Liver (tissue), 10 donors: ENCODE measurements at places on chromosomes 16 and 17.
A peak's percentile ranks its signal among the peaks of the same experiment; 100 is the strongest.

DNA sequence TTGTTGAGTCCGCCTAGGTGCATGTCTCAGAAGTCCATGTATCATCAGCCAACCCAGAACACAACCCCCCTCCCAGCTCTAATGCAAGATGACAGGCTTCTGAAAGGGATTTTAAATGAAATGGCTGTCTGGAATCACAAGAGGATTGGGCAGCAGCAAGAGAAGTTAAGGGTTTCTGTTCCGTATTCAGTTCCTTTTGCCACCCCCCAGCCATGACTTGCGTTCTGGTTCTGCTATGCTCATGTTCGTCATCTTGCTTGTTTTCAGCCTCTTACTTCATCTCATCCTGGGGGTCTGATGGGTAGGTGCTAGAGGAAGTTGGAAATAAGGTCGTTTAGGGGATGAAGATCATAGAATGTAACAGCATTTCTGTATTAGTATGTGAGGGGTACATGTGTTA, 12.0 kb downstream of the MINK1 start:
- no peak for DNase-seq

DNA sequence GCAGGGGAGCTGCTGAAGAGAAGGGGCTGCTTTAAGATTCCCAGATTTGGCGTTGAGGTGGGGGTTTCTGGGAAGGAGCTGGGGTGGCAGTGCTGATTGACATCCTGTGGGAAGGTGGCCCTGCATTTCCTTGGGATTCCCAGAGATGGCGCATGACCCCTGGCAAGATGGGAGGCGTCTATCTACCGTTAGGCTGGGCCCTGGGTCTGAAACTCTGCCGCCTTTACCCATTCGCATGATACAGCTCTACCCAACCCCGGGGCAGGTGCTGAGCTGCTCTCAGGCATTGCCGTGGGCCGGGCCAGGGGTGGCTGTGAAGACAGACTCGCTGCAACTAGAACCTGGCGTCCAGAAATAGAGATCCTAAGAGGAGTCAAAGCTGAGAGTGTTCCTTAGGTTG, 9.9 kb upstream of the MVD start:
- DNase-seq, result no peak

GRCh38 chr16:59144841-59145240, 410.7 kb upstream of the GOT2 start:
- DNase-seq, result no peak

- no peak for DNase-seq
Measured at GRCh38 chr17:16484445-16485175, 7.4 kb downstream of the LRRC75A start.

- no peak for DNase-seq
Measured at GRCh38 chr16:69204172-69204571, 17.2 kb downstream of the SNTB2 start.

GRCh38 chr16:22372882-22373661, 1.3 kb downstream of the CDR2 start:
- DNase-seq, result no peak

GRCh38 chr16:23464196-23464595, 11.2 kb upstream of the COG7 start:
- no peak for DNase-seq

DNA sequence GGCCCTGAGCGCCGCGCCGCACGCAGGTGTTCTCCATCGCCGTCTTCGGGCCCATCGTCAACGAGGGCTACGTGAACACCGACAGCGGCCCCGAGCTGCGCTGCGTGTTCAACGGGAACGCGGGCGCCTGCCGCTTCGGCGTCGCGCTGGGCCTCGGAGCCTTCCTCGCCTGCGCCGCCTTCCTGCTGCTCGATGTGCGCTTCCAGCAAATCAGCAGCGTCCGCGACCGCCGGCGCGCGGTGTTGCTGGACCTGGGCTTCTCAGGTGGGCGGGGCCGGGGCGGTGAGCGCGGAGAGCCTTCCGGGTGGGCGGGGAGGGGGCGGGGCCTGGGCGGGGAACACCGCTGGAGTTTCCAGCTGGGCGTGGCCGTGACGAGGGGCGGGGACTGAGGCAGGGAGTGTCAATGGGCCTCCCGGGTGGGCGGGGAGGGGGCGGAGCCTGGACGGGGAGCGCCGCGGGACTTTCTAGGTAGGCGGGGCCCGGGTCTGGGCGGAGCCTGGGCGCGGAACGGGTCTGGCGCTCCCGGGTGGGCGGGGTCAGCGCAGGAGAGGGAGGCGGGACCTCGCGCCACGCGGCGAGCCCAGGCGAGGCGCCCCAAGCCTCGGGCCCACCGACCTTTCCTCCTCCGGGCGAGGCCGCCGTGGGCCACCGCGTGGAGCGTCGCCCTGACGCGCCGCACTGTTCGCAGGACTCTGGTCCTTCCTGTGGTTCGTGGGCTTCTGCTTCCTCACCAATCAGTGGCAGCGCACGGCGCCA, 2.4 kb downstream of the SYNGR3 start:
- DNase-seq, result peak; percentile 99

DNA sequence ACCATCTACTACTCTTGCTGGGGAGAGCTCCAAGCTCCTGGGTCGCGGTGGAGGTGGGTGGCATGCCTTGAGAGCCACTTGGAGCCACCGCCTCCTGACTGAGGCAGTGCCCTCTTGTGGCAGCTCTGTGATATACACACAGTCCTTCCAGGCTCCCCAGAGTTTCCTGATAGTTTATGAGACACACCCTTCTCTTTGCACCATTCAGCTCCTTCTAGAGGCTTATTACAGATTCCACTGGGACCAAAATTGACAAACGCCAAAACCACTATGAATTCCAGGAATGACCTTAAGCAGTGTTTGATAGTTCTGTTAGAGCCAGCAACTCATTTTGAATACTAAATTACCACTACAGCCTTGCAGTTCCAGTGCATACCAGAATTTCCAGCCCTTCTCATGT, 170.1 kb upstream of the CDH13 start:
- DNase-seq, result peak; percentile 42

GRCh38 chr17:43992641-43993040, 11.8 kb upstream of the NAGS start:
- no peak for DNase-seq

DNA sequence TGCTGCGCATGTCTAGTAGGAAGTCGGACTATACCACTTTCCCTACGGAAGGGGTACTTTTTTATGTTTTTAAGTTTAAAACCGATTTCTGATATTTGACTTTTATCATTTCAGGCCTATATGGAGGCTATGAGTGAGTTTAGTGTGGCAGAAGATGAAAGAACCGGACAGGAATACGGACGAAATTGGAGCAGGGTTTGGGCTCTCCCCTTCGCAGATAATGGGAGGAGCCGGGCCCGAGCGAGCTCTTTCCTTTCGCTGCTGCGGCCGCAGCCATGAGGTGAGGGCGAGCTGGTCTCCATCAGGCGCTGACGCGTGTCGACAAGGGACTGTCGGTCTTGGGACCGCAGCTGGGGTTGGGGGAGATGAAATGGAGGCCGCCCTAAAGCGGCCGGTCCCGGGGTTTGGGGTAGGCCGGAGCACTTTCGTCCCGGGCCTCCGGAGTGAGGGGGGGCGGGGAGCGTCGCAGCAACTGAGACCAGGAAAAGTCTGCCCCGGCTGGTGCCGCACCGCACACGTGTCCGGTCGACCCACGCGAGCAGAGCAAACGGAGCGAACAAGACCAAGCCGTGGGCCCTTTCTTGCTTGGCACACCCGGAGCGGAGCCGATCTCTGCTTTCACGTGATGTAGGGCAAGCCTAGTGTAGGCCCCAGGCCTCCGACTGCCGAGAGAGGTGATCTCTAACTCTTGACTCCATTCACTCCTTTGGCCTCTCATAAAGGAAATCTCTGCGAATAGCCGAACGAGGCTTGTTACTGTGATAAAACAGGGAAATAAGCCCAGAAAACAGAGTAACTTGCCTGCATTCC, at the start of gene RPL19:
TSS of gene RPL19 (plus strand) at position 214 of the 810 bp plus-strand sequence. CDS start at position 276, 62 bp downstream.
- DNase-seq, result peak; percentile 82

- no peak for DNase-seq
Measured at GRCh38 chr16:88381820-88382451, 823 bp upstream of the ZNF469 start.

- no peak for DNase-seq
Measured at GRCh38 chr17:45768000-45768399, 16.1 kb upstream of the CRHR1 start.

DNA sequence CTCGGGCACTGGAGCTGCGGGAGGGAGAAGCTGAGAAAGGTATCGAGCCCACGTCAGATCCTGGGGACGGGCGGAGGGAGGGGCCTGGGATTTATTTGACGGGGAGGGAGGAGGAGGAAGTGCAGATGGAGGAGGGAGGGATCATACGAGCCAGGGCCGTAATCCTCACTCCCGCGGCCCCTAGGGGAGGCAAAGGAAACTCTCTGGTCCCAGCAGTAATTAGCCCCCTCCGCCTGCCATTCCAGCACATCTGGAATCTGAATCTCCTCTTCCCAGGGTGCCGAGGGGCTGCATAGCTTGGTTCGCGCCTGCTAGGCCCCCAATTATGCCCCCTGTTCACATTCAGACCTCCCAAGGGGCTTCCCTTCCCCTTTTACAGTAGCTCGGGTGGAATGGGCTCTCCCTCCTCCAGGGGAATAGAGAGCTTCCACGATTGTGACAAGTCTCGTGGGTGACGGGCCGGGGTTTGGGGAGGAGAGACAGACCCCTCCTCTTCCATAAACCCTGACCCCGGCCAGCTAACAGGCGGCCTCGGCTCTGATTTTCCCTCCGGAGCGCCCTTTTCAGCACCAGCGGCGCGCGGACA, at the start of gene SEZ6L2:
TSS of gene SEZ6L2 (minus strand) at position 35 of the 586 bp plus-strand sequence. CDS start 531 bp downstream, outside the sequence.
- DNase-seq, result peak; percentile 85

DNA sequence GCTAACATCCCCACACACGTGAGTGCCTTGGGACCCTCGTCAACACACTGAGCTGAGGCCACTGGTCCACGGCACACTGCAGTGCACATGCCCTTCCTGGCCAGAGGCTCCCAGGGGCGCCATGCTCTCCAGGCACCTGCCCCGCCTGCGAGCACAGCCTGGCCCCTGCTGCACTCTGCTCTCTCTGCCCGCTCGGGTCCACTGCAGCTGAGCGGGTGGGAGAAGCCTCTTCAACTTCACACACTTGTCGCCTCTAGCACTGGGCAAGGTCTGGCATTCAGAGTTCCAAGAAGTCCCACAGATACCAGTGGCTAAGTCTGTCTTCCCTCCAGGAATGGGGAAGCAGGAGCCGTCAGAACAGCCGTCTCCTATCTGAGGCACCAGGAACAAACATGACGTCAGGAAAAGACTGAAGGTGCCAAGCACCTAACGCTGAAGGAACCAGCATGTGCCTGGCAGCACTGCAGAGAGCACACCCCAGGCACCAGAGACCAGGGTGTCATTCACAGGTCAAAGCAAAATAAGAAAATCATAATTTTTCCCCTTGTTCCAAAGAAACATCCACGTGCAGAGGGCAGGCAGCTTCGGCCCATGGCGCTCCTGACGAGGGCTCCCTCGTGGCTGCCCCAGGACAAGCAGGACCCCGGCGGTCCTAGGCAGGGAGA, 82.9 kb downstream of the ZNF778 start:
- no peak for DNase-seq

DNA sequence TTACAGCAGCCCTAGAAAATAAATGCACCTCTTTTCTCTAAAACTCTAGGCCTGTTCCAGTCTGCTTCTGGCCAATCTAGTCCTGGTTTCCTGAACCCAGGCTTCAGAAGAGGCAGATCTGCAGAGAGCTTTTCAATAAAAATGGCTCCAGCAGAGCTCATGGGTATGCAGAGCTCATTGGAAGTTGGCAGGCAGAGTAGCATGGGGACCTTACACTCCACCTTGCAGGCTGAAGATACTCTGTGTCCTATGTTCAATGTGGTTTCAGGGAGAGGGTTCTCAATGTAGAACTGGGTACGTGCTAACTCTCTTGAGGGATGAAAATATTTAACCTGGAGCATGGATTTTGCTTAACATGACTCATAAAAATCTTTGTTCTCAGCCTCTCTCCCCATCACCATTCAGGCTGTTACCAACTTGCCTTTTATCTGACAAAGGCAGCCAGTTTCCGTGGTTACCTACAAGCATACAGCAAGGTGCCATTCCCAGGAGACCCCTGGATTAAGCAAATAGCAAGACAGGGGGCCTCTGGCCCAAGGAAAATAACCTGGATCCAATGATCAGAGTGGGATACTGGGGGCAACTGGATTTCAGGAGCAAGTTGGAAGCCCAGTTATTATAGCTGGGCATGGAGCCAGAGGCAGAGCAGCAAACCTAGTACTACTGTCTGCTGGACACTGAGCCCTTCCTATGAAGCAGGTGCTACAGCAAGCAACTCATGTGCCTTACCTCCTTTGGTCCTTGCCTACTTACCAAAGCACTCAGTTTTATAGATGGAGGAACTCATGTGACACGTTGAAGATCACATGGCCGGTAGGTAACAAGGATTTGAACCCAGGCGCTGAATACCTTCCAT, 98.2 kb upstream of the DHX40 start:
- DNase-seq, result no peak

- no peak for DNase-seq
Measured at GRCh38 chr17:14704121-14704520, 403.2 kb downstream of the HS3ST3B1 start.
